ENCODE measurements at places on chromosomes 2 and 18.

- DNase-seq, result no peak
Measured at GRCh38 chr2:205484764-205485163, 197.5 kb upstream of the NRP2 start.

DNA sequence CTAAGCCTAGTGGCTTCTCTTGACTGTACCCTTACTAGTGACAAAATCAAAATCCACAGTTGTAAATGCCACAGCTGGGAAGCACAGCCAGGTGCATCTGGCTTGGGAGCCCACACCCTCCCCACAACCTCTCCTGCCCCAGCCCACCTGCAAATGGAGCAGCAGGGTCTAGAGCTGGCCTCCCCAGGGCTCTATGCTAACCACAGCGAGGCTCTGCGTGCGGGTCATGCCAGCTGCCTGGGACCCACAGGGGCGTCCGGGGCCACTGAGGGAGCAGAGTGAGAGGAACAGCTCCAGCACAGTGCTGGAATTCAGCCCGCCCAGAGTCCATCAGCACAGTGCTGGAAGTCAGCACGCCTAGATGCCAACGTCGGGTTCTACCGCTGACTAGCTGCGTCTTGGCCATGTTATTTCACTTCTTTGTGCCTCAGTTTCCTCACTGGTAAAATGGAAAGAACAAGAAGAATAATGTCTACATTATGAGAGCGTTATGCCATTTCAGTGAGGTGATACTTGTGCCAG, 109.1 kb upstream of the ID2 start:
- no peak for DNase-seq

DNA sequence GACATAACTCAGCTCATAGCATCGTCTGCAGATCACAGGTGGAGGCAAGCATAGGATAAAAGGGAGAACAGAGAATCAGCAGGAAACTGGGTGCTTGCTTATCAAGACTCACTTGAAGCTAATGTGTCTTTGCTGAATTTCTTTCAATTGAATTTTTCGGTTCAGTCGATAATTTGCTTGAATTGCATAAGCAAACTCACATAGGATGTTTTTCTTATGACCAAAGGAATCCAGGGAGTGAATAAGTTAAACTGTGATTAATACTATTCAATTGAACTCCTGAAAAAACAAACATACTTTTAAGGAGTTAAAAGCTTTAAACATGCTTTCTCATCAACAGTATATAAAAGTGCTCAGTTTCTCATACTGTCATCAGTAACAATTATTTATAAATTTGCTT, 707.1 kb upstream of the ACVR2A start:
- DNase-seq, result no peak

DNA sequence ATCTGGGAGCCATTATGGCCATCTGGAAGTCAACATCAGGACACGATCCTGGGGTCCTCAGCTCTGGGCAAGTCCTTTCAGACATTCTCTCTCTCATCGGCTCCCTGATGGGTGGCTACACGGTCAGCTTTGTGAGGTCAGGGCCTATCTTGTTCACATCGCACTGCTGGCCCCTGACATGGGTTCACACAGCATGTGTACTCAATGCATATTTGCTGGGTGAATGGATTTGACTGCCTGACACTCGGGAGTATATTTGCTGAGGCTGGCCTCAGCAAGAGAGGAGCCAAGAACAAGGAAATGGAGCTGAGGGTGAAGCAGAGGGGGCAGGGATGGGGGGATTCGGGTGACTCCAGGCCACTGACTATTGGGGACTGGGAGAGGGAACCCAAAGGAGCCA, 50.5 kb downstream of the SLC4A5 start:
- DNase-seq, result no peak

Data from kidney (tissue), 22 donors.